Stimulated activated naive CD4-positive, alpha-beta T cell (primary cell): ENCODE measurements at places on chromosomes 16 and 17.

GRCh38 chr17:39104657-39105056 lies 46.8 kb downstream of the PLXDC1 start:
- no peak for DNase-seq

- DNase-seq = no peak
Observed at GRCh38 chr17:36111068-36111490, 7.5 kb downstream of the CCL4 start.

DNA sequence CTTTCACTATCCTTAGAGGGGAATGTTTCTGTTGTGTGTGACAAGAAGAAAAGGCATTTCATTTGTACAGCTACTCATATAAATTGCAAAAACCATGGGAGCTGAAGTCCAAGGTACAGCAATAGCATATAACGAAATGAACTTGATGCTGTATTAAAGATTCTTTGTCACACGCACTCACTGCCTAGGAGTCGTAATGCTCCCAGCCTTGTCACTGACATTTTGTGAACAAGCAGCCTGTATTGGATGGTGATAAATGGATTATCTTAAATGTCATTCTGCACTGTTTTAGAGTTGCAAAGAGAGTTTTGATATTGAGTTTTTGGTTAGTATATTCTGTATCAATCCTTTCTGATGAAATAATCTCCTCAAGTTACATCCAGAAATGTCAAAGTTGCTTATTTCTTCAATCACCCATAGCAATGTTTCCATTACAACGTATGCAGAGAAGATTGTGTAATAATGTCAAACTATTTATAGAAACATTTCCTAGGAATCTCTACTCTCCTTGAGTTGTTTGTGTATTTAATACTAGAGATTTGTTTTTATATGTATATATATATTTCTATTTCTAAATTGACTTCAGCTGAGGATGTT lies 270.6 kb downstream of the FTO start:
- no peak for DNase-seq

GRCh38 chr16:10556236-10556635 lies 24.2 kb downstream of the EMP2 start:
- no peak for DNase-seq

GRCh38 chr17:2888326-2888725 lies 92.1 kb downstream of the RAP1GAP2 start:
- no peak for DNase-seq

- no peak for DNase-seq
Observed at GRCh38 chr16:4968879-4969483, 10.9 kb downstream of the SEC14L5 start.
